ENCODE measurements at places on chromosomes 16 and 17.

DNA sequence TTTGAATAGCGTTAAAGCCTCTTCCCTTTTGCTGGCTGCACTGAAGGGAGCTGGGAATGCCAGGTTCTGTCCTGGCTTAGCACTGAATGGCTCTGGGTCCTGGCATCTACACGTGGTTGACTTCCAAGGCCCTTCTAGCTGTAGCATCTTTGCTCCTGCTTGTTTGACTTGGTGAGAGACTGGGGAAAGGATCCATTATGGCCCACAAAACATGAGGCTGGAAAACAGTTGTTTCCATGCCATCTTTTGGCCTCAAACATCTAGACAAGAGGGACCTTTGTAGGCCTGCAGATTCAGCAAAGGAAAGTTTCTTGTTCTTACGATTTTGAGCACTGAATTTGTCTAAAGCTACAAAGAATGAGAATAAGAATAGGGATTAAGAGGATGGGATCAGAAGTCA is 32.5 kb downstream of the EPN2 start:
- DNase-seq: no peak

- peak; percentile 4 for DNase-seq
Observed at GRCh38 chr16:52976539-52977167, 76.0 kb downstream of the CHD9NB start.

GRCh38 chr17:27980043-27980442 is 62.4 kb upstream of the NLK start:
- DNase-seq: no peak

DNA sequence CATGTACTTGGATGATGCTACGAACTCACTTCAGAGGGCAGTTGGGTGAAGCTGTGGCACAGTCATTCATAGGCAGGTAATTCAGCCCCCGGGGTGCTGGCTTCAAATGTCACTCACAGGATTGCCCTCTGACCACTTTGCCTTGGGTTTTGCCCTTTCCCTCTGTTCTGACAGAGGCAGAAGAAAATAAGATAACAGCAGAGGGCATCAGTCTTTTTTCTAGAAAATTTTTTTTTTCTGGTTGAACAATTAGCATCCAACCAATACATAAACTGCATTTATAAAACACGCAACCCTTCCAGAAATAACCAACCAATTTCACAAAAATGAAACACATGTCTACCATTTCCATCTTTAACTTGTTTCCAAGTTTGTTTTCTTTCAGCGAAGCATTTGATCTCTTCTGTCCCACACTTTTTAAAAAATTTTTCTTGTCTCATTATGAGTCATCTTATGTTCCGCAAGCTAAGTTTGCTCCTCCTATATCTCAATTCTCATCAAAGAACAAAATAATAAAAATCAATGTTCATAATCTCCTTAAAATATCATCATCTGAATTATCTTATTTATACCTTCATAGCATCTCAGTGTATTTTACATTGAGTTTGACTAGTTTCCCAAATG is 15.6 kb downstream of the NACA2 start:
- no peak for DNase-seq

DNA sequence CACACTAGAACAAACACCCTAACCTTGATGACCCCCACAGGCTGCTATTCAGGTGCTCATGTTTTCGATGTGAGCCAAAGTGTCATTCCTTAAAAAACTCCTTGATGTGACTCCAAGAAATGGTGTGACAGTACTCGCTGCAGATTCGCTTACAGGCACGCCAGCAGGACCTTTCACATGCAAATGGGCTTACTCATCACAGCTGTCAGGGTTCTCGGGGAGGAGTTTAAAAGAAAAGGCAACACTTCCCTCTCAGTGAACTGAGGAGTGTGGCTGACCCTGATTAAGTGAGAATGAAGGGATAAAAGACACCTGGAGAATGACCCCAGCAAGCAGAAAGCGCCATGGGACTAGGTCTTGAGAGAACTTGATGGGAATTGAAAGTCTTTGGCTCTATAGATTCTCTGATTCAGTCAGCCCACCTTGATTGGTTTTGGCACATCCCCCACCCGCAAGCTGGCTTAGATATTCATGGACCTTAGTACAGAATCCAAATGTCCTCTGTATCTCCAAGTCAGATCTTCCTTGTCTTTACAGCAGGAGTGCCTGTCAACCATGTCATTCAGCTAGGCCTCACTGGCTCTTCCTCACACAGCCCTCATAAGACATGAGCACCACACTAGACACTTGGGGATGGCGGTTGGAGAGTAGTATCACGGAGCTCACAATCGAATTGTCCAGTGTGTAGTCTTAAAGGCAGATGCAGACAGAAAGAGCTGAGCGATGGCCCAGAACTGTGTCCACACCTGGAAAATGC is 82.6 kb downstream of the HIC1 start:
- DNase-seq: peak; percentile 66

DNA sequence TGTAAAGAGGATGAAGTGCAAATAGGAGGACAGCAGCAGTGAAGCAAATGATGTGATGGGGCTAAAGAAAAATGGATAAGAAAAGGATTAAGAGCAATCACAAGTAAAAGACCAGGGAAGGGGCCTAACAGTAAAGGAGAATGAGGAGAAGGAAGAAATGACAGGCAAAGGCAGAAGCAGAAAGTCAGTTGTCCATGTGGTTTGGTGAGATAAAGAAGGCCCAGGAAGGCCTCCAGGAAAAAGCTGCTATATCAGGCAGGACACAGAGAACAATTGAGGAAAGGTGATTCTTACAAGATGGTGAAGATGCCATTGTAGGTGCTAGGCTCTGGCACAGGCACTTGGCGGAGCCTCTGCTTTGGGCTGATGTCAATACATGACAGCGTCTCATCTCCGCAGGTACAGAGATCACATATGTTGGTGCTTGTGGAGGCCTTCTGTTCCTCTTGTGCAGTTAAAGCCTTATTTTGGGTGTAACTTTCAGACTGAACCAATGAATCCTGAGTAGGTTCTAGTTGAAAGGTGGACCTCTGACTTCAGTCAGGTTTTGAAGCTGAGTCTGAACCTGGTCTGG is 18.1 kb downstream of the RDM1 start:
- no peak for DNase-seq

DNA sequence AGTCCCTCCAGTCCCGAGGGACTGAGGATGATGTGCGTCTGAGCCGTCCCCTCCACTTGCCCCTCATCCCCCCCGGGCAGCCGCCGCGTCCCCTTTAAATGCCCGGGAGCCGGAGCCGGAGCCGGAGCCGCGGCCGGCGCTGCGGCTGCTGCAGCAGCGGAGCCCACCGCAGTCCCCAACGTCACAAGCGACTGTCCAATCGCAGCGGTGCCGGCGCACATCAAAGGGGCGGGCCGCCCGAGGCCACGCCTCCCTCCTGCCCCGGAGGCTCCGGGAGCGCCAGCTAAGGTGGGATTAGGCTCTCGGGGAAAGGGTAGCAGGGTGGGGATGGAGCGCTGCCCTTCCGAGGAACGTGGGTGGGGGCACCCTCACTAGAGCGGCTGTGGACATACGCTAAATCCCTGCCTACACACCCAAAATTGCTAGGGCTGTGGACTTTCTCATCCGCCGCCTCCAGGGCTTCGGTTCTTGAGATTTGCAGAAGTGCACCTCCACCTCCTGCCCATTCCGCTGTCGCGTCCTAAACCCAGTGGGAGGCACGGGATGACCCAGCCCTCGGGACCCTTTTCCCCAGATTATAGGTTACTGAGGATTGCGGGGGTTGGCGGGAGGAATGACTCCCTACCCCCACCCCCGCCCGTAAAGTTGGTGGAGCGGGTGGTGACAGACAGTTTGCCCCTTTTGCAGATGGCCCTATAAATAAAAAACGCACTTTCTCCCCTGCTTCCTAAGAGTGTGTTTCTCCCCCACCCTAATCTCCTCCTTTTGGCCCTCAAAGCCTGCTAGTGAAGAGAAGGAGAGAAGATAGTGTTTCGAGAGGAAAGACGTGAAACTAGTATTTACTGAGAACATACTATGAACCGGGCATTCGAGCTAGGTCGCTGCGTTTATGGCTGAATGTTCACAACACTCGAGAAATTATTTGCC is at the start of gene PHOSPHO1:
Gene PHOSPHO1 (minus strand): TSS at position 152 of the 927 bp plus-strand sequence. CDS start 4,096 bp downstream, outside the sequence.
- DNase-seq: peak; percentile 72

DNA sequence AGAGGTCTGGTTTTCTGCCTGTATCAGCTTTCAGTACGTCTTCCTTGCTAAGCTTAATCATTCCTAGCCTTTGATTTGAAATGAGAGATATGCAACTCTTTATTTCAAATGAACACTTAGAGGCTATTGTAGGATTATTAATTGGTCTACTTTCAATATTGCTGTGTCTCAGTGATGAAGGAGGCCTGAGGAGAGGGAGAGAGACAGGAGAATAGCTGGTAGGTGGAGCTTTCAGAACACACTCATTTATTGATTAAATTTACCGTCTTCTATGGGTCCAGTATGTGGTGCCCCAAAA is 187.0 kb downstream of the BCAS3 start:
- no peak for DNase-seq

DNA sequence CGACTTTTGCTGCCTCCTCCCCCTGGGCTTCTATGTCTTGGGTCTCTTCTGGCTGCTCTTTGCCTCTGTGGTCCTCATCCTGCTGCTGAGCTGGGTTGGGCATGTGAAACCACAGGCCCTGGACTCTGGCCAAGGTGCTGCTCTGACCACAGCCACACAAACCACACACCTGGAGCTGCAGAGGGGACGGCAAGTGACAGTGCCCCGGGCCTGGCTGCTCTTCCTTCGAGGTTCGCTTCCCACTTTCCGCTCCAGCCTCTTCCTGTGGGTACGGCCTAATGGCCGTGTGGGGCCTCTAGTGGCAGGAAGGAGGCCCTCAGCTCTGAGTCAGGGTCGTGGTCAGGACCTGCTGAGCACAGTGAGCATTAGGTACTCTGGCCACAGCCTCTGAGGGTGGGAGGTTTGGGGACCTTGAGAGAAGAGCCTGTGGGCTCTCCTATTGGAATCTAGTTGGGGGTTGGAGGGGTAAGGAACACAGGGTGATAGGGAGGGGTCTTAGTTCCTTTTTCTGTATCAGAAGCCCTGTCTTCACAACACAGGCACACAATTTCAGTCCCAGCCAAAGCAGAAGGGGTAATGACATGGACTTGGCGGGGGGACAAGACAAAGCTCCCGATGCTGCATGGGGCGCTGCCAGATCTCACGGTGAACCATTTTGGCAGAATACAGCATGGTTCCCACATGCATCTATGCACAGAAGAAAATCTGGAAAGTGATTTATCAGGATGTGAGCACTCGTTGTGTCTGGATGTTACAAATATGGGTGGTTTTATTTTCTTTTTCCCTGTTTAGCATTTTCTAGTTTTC is 2.3 kb downstream of the GP1BA start:
- DNase-seq: no peak

DNA sequence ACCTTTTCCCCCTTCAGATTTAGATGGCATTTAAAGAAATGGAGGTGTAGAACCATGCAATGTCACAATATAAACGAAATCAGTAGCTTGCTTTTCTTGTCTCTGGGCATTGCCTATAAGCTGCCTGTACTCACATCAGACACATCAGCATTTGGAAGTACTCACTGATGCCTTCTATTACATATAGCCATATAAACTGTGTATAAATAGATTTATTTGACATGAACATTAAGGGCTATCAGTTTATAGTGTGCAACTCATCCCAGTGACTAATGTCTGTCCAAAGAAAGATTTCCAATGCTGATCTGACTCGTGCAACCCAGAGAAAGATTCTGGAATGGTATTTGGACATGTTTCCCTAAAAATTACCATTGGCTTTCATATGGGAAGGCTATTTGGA is 417.9 kb upstream of the MAF start:
- DNase-seq: no peak

GRCh38 chr16:49727611-49728010 is 128.3 kb downstream of the ZNF423 start:
- no peak for DNase-seq

DNA sequence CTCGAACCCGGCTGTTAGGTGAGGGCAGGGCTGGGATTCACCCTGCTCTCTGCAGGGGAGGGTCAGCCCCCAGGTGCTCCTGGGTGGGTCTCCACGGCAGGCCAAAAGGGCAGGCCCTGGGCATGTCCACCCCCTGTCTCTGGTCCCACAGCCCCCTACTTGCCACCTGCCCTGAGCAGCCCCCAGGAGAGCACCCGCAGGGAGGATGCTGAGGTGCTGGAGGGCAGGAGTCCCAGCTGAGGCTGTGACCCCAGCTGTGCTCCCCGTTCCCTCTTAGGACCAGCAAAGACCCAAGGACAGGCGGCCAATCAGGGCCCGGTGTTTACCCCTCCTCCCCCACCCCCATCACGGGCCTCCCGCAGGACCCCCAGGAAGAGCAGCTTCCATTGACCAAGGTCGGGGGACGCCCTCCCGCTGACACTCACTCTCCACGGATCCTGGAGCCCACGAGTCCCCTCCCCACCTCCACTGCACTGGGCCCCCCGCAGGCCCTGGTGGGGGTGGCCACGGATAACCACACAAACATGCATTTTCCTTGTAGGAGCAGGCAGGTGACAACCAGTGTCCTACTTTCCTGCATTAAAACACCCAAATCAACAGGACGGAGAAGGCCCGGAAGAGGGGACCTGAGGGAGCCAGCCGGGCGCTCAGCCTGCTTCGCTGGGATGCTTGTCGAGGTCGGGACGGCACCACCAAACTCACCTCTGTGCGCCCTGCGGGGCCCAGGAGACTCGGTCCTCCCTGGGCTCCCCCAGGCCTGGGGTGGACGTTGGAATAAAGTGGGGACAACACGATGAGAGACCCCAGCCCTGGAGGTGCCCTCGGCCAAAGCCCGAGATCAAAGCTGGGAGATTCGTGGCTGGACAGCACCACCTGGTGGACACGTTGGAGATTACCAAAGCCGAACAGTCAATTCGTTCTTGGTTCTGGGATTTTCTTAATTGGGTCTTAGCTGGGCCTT is 22.5 kb upstream of the ENPP7 start:
- peak; percentile 65 for DNase-seq

DNA sequence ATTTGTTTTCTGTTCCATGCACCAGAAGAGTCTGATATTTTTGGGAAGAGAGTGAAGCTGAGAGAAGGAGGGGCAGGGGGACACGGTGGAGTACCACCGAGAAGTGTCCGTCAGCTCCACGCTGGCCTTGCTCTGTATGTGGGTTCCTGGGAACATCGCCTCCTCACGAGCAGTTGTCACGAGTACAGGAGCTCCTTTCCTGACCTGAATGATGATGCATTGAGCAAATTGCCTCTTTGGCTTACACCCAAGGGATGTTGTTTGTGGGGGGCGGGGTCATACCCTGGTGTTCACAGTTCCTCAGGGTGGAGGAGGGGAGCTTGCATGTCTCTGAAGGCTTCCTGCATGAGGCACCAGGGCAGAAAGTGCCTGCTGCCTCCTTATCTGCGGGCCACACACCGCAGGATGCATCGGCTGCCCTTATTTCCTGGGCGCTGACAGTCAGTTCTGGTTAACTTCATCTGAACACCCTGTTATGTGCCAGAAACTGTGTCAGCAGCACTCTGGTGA is 36.2 kb downstream of the RGS9 start:
- no peak for DNase-seq

GRCh38 chr17:17808706-17809432 is 27.9 kb downstream of the SREBF1 start:
- DNase-seq: no peak

GRCh38 chr17:49435671-49436029 is 21.0 kb upstream of the PHB1 start:
- DNase-seq: no peak

DNA sequence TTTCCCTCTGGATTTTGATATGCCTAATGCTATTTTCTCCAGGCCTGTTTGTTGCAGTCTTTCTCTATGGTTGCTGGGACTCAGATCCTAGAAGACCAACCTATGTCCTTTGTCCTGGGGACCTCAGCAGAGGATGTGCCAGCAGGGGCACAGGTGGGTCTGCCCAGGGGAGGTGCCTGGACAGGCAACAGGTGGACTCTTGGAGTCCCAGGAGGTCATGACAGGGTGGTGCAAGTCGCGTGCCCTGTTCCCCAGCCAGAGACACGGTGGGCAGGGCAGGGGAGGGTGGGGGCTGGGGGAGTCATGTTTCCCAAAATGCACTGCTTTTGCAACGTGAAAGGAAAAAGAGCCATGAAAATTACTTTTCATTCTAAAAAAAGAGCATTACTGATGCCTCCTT is 26.3 kb upstream of the PLLP start:
- DNase-seq: no peak
